ENCODE measurements at places on chromosomes 1 and 21.

DNA sequence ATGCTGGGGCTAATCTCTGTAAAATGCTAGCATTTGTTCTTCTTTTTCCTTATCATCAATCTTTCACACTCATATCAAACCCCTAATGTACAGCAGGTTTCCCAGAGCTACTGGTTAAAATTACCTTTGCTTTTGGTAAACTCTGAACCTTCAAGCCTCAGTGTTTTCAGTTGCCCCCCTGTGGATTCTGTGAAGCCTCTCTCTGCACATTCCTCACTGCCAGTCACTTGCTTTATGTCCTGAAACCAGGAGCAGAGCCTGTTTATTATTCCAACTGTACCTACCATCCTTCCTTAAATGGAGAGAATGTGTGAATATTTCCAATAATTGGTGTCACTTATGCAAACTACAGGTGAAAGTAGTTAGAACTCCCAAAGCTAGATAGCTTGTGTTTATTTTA is 134.2 kb downstream of the NEK7 start:
- DNase-seq, result no peak

DNA sequence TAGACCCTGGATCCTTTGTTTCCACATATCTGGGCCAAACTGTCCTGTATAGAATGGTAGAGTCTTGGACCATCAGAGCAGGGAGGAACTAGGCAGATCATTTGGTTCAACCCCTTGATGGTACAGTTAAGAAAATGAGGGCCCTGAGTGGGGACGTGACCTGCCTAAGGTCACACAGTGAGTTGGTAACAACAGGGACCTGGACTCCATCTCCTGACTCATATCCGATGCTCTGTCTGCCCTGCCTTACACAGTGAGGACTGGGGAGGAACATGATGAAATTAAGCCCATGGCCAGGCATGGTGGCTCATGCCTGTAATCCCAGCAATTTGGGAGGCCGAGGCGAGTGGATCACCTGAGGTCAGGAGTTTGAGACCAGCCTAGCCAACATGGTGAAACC is 440.2 kb downstream of the PTPRU start:
- DNase-seq, result no peak

- DNase-seq, result no peak
These were observed 474.4 kb downstream of the FAM72C start for GRCh38 chr1:143497374-143497747.

DNA sequence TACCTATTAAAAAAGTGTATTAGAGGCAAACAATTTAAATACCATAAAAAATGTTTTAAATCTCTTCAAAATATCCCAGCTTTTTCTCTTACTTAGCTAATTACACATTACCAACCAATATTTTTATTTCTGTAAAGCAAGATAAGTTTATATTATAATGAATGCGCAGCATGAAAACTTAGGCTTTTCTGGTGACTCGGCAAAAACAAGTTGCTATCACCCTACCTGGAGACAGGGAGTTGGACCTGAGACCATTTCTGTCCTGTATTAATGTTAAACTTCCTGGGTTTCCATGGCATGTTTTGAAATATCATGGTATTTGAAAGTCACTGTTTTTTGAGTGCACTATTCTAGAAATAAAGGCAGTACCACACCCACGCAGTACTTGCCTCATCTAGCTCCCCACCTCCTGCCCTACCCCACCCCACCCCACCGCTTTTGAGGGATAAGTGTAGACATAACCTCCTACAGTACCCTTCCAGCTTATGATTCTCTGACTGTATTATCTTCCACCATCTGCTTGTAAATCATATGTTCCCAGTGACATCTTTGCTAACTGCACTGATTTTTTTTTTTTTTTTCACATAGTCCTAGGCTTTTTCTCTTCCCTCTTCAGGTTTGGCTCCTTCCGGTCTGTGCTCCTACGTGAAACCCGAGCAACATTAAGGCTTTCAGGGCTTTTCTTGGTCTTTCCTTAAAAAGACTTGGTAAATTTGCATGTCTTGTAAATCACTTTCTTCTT is 77.5 kb downstream of the PHTF1 start:
- DNase-seq, result no peak

- DNase-seq, result no peak
These were observed 1.8 kb upstream of the HSD11B1 start for GRCh38 chr1:209702832-209703231.

DNA sequence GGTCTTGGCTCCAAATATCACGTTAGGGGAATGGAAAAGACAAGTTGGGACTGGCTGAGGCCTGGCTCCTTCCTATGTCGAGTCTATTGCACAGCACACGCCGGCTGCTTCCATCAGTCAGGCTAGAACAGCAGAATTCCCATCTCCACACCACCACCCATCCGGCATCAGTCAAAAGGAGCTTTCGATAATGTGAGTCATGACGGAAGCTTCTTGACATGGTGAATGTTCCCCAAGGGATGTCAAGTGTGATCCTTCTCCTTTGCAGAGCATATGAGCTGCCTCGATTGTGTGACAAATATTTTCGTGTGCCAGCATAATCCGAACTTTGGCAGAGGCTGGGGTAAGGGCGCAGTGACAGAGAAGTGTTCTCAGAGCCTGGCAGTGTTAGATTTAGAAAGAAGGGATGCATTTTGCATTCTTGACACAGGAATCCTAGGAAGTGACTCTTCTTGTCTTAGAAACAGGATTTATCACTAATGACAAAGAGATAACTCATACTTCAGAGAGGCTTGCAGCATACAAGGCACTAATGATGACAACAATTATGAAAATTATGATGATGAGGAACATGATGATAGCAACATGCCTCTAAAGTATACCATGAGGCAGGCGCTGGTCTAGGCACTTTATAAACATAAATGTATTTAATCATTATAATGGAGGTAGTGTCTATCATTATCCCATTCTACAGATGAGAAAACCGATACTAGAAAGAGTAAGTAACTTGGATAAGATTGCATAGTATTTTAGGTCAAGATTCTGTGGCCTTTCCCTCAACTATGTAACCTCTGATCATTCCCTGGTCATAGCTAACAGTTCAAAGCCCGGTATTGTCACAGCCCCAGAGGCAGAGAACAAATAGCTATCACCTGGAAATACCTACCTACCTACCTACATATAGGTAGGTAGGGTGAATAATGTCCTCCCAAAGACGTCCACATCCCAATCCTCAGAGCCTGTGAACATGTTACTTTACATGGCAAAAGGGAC is 135.0 kb downstream of the KCNJ6 start:
- no peak for DNase-seq

- no peak for DNase-seq
These were observed 56.5 kb downstream of the IRF2BP2 start for GRCh38 chr1:234553240-234554188.

DNA sequence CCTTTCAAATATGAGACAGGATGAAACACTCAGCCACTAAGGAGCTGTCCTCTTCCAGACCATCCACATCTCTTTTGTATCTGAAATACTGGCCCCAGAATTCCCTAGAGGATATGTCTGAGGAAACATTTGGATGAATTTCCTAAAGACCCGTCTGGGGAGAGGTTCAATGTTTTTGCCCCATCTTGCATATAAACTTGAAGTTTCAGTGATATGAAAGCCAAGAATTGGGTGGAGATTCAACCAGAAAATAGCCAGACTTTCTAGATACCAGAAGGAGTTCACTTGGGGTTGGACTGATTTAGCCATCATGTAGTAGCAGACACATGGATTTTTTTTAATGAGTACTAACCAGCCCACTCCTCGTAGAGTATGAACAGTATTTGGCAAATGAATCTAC is 182.0 kb downstream of the PLPP3 start:
- no peak for DNase-seq

GRCh38 chr1:15206418-15207030 is 40.5 kb upstream of the FHAD1 start:
- DNase-seq, result no peak

- no peak for DNase-seq
These were observed 176.2 kb downstream of the ADGRL4 start for GRCh38 chr1:78830321-78830720.

- no peak for DNase-seq
These were observed 67.9 kb downstream of the KAZN start for GRCh38 chr1:14666373-14666772.

GRCh38 chr1:227549892-227550291 is 13.5 kb upstream of the ZNF678 start:
- no peak for DNase-seq

- no peak for DNase-seq
These were observed 711.2 kb downstream of the KCNT2 start for GRCh38 chr1:195897076-195897475.

DNA sequence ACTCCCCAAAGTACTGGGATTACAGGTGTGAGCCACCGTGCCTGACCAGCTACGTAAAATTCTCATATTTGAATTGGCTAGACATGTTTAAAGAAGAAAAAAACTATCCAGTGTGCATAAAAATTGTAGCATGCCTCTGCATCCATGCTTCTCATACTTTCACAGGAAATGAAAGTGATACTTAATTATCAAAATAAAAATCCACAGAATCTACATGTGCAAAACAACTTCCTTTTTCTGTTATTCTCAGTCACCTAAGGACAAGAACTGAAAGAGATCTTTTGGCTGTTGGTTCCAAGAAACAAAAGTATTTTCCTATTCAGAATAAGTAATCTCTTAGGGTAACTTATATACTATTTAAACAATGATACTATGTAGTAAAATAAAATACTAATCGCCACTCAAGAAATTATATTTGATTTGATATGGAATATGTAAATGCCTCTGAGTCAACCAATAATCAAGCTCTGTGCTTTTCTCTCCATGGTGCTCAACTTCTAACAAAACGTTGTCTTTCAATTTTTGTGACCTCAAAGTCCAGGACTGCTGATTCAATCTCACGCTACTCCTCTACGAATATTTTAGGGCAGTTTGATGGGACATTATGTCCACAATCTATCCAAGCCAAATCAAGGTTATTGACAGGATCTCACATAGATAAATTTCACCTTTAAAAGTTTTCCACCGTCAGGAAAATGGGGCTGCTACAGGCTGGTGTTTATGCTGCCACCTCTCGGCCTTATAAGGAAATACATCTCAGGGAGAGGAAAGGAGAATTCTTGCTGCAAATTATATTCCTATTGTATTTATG is 102.7 kb downstream of the ZNF281 start:
- no peak for DNase-seq

DNA sequence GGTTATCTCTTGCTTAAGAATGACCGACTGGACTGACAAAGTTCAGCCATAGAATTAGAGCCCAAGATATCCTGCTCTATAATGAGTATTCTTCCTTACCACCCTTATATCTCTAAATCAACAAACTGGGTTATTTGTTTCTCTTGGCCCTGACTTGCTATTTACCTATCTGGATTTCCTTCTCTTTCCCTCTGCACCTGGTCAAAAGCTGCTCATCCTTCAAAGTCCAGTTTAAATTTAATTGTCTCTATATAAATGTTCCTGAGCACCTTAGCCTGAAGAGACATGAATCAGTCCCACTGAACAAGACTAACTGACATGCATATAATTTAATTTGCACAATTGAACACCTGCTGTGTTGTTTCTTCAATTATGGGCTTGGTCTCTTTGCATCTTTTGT is 127.1 kb upstream of the KCNJ15 start:
- DNase-seq, result no peak

DNA sequence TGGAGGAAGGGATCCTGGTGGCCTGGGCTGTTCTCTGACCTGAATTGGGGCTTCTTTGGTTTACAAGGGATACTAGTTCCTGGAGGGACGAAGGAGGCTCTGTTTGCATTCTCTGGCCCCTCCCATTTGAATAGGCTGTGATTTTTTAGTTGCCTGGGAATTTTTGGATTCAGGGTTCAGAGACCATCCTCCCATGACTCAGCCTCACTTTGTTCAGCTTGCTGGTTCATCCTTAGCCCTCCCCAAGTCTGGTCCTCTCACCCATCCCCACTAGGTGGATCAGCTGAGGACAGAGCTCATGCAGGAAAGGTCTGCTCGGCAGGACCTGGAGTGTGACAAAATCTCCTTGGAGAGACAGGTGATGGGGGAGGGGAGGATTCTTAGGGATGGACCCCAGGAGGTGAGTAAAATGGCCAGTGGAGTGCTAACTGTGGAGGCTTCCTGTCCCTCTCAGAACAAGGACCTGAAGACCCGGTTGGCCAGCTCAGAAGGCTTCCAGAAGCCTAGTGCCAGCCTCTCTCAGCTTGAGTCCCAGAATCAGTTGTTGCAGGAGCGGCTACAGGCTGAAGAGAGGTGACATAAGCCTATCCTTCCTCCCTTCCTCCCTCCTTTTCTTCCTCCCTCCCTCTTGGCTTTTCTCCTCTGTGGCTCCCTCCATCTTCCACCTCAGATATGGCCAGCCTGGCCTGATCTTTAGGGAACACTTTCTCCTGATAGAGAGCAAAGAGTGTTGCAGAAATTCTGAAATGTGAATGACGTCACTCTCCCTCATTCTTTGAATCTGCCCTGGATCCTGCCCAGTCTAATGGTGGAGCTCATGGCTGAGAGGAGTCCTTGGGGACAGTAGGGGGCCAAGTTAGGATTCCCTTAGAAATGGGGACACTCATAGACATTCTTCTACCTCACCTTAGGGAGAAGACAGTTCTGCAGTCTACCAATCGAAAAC is 4.5 kb upstream of the TUFT1 start:
- no peak for DNase-seq

DNA sequence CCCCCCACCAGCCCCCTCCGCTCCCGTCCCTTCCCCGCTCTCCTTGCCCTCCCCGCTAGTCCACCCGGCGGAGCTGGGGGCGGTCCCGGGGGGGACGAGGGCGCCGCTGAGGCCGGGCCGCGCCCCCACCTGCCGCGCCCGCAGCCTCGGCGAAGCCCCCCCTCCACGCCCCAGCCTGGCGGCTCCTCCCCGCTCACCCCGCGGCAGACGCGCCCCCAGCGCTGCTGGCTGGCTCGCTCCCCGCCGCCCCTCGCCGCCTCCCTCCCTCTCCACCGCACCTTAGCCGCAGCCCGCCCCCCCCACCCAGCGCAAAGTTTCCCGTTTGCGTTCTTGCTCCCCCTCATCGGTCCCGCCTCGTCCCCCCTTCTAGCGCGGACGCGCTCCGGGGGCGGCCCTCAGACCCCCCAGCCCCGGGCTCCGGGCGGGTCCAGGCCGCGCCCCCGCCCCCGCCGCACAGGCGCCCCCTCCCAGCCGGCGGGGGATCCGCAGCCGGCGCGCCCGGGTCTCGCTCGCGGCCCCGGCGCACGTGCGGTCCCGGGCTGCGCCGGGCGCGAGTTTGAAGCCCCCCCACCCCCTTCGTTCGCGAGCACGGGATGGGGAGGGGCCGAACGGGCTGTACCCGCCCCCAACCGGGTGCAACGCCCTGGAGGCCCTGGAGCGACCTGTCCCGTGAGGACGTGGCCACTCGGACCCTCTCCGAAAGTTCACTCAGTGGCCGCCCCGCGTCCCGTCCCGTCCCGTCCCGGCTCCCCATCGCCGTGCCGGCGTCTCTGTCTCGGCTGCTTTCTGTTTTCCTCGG is 623 bp downstream of the PTPRF start:
- DNase-seq, result peak; percentile 44

GRCh38 chr1:80083892-80084291 is 1077.4 kb upstream of the ADGRL4 start:
- no peak for DNase-seq
